Natural killer cell treated with Interleukin-12 subunit alpha and Interleukin-12 subunit beta and Interleukin-15 and Interleukin-18, amount 100 ng/mL, for 72 hours (primary cell): ENCODE measurements at places on chromosomes 6 and 20. TPM values are rescaled to one million over a fixed set of nuclear protein-coding genes. Genes with fewer than 3 reads are reported as not detected.

GRCh38 chr6:26003102-26003694, 40.6 kb downstream of the TRIM38 start:
- DNase-seq = no peak

- DNase-seq = no peak
Measured at GRCh38 chr6:75855052-75855451, 106.0 kb downstream of the MYO6 start.

DNA sequence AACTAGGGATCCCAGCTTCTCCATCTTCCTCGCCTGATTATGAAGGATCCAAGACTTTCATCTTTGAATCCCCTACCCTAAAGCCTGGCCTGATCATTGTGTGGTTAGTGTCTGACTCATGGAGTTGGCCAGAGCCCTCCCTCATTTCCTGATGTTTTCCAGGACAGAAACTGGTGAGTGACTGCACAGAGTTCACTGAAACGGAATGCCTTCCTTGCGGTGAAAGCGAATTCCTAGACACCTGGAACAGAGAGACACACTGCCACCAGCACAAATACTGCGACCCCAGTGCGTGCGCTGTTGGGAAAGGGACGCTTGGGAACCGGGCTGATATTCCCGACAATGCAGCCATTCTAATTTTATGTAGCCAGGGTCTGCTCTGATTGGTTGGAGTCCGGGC, 4.0 kb downstream of the CD40 start:
- no peak for DNase-seq

GRCh38 chr6:149580880-149581279, 14.7 kb downstream of the GINM1 start:
- no peak for DNase-seq

DNA sequence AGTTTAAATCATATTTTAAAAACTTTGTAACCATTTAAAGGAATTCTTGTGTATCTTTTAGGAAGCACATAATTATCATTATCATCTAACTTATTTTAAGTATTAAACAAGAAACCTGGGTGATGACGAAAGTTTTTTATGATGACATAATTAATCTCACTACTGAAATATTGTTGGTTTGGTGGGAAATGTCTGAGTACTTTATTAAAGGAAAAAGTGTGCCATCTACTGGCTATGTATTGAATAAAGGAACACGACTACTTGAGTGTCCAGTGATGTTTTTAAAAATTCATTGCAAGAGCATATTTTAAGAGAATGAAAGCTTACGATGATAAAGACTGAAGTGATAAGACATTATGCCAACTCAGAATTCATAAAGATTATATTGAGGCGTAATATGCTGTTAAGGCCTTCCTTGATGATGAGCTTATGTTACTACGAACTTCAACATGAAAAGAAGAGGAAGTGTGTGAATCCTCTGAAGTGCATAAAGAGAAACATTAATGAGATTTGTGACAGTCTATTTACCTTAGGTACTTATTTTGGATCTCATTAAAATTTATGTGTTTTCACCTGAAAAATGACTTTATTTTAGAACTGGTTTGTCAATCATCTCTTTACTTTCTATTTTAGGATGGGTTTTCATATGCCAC, 12.0 kb upstream of the TRMT11 start:
- no peak for DNase-seq

GRCh38 chr6:158039571-158040050, 57.9 kb downstream of the SYNJ2 start:
- no peak for DNase-seq

- DNase-seq = no peak
Measured at GRCh38 chr6:101762851-101763250, 369.3 kb downstream of the GRIK2 start.

DNA sequence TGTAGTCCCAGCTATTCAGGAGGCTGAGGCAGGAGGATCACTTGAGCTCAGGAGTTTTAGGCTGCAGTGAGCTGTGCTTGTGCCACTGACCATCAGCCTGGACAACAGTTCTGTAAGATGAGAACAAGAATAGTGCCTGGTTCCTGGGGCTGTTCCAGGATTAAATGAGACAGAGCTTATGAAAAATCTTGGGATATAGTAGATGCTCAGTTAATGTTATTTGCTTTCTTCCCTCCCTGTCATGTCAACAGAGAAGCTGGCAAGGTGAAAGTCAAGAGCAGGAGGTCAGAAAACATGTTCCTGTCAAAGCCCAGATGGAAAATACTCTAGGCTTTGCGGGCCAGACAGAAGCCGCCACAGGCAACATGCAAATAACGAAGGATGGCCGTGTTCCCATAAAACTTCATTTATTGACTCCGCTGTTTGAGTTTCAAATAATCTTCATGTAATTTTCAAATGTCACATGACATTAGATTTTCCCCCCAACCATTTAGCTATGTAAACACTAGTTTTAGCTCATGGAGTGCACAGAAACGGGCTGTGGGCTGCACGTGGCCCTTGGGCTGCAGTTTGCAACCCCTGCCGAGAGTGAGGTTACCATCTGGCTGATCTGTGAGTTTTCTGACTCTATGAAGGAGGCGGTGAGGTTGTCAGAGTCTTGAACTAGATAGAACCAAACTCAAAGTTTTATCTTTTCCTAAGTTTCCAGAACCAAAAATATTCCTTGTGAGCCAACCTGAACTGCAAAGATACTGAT, 63.4 kb upstream of the PMEPA1 start:
- no peak for DNase-seq

GRCh38 chr6:144666781-144667180, 381.6 kb downstream of the UTRN start:
- DNase-seq = no peak

SH3BGRL2 gene
- total RNA-seq = not detected

TMEM170B gene
- total RNA-seq = 1.4 TPM

DNA sequence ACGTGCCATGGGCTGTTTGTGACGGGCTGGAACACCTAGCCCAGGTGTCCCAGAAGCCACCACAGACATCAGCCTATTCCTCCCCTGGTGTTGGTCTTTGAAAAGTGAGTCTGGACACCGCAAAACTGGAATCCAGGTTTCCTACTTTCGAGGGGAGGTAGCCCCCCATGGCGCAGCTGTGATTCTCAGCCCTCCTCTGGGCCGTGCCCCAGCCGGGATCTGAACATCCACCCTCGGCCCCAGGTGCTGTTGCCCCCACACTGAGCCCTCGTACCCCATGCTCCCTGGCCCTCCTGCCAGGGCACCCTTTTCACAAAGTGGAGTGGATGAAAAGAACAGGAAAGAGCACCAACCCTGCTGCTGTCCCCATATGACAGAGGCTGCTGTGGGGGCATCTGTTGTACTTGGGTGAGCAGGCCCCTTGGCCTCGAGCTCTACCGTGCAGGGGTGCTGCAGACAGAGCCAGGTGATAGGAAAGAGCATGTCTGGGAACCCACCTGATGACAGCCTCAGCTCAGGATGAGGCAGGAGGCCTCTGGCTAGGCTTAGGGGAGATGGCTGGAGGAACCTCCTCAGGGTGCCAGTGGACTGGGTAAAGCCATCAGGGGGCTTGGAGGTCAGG, 18.8 kb upstream of the MAS1L start:
- no peak for DNase-seq

GRCh38 chr20:42938441-42939205, 251.1 kb downstream of the PTPRT start:
- no peak for DNase-seq

GRCh38 chr20:63648895-63649589, 4.2 kb downstream of the STMN3 start:
- peak; percentile 52 for DNase-seq

DNA sequence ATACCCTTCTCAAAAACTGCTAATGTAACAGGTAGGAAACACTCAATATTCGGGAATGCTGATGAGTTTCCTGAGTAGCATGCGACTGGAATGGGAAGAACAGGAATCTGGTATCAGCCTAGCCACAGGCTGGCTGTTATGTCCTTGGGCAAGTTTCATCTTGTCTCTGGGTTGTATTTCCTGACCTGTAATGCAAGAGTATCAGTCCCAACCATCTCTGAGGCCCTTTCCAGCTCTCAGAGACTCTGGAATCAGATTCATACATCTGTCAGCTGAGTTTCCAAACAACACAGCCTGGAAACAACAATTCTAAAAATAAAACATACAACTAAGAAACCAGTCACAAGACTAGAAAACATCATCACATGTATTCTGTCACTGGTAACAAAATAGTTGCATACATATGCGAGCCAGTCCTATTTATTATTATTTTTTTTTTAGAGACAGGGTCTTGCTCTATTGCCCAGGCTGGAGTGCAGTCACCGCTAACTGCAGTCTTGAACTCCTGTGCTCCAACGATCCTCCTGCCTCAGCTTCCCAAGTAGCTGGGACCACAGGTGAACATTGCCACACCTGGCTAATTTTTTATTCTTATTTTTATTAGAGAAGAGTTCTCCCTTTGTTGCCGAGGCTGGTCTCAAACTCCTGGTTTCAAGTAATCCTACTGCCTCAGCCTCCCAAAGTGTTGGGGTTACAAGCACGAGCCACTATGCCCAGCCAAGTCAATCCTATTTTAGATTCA, 16.7 kb upstream of the TFAP2A start:
- no peak for DNase-seq

GRCh38 chr6:149716181-149716963, 1.5 kb downstream of the LATS1 start:
- DNase-seq = no peak

OR12D3 gene
- total RNA-seq = not detected

GRCh38 chr20:64245746-64246595, 9.6 kb upstream of the PCMTD2 start:
- DNase-seq = no peak

- no peak for DNase-seq
Measured at GRCh38 chr6:132400555-132400882, 756 bp downstream of the MOXD1 start.

DNA sequence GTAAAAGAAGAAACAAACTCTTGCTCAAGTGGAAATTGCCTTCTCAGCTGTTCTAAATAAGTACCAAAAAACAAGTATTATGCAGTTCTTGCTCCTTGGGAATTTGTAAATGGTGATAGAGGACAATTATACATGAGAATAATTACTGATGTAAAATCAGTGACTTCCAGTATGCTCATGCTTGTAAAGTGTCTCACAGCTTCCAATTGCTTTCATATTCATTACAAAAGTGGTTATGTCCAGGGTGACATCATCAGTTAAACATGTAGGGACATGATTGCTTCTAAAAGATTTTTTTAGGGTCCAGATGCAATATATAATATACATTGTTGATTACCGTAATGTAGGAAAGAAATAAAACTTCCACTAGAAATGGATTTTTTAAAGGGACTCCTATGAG, 122.8 kb upstream of the B3GAT2 start:
- DNase-seq = no peak

- peak; percentile 65 for DNase-seq
Measured at GRCh38 chr6:45421709-45422502, 44.2 kb upstream of the SUPT3H start.

DNA sequence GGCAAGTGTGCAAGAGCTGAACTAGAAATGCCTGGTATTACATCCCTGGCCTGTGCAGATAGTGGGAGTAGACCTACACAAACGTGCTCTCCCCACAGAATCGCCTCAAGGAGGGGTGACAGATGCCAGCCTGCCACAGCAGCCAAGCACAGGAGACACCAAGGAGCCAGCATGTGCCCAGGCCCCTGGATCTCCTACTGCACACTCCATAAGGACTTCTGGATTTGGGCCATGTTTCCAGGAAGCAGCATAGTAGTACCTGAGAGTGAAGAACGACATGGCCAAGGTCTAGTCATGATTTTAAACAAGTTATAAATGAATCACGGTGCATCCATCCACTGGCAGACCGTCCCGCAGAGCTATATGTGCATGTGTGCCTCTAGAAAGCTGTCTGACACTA, 232.2 kb downstream of the SYNDIG1 start:
- DNase-seq = no peak

- no peak for DNase-seq
Measured at GRCh38 chr6:107539409-107539808, 49.5 kb downstream of the SOBP start.

GRCh38 chr20:37839432-37839827, 63.5 kb upstream of the VSTM2L start:
- no peak for DNase-seq

CST7 gene
- total RNA-seq = 129 TPM

MDFI gene
- not detected for total RNA-seq

DNA sequence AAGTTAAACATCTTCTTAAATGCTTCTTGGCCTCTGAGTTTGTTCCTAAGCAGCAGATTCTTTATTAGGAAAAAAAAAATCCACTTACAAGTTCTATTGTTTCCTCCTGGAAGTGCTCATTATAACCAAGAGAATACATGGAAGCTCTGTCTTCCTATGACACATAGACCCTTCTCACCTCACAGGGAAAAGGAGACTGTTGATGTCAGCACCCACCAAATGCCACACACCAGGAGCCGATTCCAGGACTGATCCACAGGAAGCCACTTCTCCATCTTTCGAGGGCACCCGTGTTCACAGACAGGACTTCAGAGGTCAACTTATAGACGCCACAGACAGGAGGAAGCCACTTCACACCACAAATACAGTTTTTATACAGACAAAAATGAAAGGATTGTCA, 13.4 kb upstream of the BNIP5 start:
- peak; percentile 13 for DNase-seq

DNA sequence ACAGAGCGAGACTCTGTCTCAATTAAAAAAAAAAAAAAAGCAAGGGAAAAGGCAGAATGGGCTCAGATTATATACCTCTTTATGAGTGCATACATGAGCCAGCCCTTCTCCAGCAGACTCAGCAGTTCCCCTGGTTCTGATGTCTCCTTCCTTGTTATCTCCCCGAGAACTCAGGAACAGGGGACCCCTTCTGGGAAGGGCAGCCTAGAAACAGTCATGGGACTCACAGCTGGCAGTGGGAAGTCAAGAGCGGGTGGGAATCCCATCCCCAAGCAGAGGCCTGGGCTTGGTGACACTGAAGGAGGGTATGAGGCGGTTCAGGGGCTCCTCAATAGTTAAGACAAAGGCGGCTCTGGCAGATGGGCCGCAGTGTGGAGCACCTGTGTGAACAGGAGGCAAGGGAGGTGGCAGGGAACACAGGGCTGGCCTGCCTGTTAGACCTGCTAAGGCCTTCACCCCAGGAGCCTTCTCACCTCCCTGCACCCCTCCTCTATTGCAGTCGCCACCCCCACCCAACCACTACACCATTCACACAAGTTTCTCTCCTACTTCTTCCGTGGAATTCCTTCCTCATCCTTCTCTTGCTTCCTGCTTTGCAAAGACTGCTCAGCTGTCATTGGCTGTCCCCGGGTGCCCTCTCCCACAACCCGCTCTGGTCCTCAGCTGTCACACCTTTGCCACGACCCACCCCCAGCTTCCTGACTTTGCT, 29.7 kb upstream of the MDFI start:
- no peak for DNase-seq

DNA sequence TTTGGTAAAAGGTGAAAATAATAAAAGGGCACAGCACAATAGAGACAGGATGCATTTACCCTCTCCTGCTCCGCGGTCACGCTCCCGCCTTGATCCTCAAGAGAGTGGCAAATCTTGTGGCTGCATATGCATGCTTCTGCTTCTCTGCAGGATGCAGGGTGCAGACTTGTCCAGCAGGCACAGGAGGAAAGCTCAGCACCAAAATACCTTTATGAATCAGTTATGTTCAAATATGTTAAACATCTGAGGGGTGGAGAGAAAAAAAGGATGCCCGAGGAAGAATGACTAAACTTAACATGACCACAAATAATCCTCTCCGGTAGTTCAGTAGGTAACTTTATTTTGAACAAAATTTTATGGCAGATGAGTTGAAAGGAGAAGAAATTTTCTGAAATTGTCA, 366.1 kb upstream of the SOX4 start:
- DNase-seq = no peak

SUPT3H gene
- total RNA-seq = 5.3 TPM
